ENCODE measurements at places on chromosomes 16 and 17.

- no peak for DNase-seq
Measured at GRCh38 chr17:37359682-37360188, 16.1 kb upstream of the C17orf78 start.

- no peak for DNase-seq
Measured at GRCh38 chr17:50533185-50533584, 650 bp downstream of the EPN3 start.

- no peak for DNase-seq
Measured at GRCh38 chr17:4161967-4162305, 18.9 kb downstream of the CYB5D2 start.

- no peak for DNase-seq
Measured at GRCh38 chr17:77693301-77693700, 265.2 kb upstream of the TNRC6C start.

GRCh38 chr16:74682556-74682955, 15.9 kb upstream of the RFWD3 start:
- DNase-seq = no peak
